Glomerular endothelial cell (primary cell): ENCODE measurements at places on chromosomes 13 and 19. TPM values are rescaled to one million over a fixed set of nuclear protein-coding genes. Genes with fewer than 3 reads are reported as not detected.

The SMIM44 gene
- not detected in 2 replicates for total RNA-seq

The CD37 gene
- not detected in 2 replicates for total RNA-seq

The CLC gene
- total RNA-seq, result not detected in 2 replicates

The MUC16 gene
- not detected in 2 replicates for total RNA-seq

The HMGB1 gene
- 298 and 383 TPM in 2 replicates for total RNA-seq

The TNNT1 gene
- total RNA-seq, result 1.5 TPM in 1 of 2 replicates, not detected in the other

The PSG7 gene
- not detected in 2 replicates for total RNA-seq

The ZNF723 gene
- not detected in 2 replicates for total RNA-seq

The TTYH1 gene
- not detected in 2 replicates for total RNA-seq

The TEX26 gene
- total RNA-seq, result not detected in 2 replicates

The S1PR5 gene
- 0.88 TPM in 1 of 2 replicates, not detected in the other for total RNA-seq

The IL12RB1 gene
- total RNA-seq, result 0.12 and 0.19 TPM in 2 replicates

The LIM2 gene
- not detected in 2 replicates for total RNA-seq

The ICAM3 gene
- total RNA-seq, result 9.3 and 11.3 TPM in 2 replicates

The RNF225 gene
- 0.68 TPM in 1 of 2 replicates, not detected in the other for total RNA-seq

The VSIG10L gene
- total RNA-seq, result 0.82 and 0.88 TPM in 2 replicates

The NLRP5 gene
- total RNA-seq, result not detected in 2 replicates

The ZNF135 gene
- total RNA-seq, result 1.2 and 2.4 TPM in 2 replicates

The OR7C1 gene
- not detected in 2 replicates for total RNA-seq

The TNFRSF19 gene
- total RNA-seq, result 8.0 and 17.7 TPM in 2 replicates

The TMEM145 gene
- total RNA-seq, result 0.29 TPM in 1 of 2 replicates, not detected in the other

The BLVRB gene
- total RNA-seq, result 70.8 and 92.6 TPM in 2 replicates

The PALM gene
- 48.9 and 52.8 TPM in 2 replicates for total RNA-seq

The MIR17HG gene
- total RNA-seq, result 1.6 and 2.4 TPM in 2 replicates

The LRRC63 gene
- 0.06 TPM in 1 of 2 replicates, not detected in the other for total RNA-seq

The ZNF667 gene
- total RNA-seq, result 2.6 and 4.0 TPM in 2 replicates

The ZNF154 gene
- 1.1 and 4.2 TPM in 2 replicates for total RNA-seq

The IGFL3 gene
- not detected in 2 replicates for total RNA-seq

The GZMM gene
- not detected in 2 replicates for total RNA-seq
